ENCODE measurements at places on chromosomes 3 and 15.

DNA sequence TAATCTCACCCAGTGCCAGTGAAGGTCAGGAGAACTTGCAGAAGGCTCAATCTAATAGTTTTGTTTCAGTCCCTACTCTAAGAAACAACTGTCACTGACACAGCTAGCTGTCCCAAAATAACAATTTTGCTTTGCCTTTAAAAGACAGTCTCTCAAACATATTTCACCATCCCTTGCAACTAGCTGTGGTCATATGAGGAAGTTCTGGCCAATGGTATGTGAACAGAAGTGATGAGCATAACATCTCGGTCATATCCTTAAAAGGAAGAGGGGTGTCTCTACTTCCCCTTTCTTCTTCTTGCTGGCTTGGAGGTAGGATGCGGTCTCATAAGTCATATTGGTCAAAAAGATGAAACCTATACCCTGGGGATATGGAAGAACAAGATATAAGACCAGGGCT is 198.1 kb downstream of the NEK10 start:
- no peak for DNase-seq

GRCh38 chr3:121648219-121648958 is 12.3 kb downstream of the HCLS1 start:
- DNase-seq: no peak

DNA sequence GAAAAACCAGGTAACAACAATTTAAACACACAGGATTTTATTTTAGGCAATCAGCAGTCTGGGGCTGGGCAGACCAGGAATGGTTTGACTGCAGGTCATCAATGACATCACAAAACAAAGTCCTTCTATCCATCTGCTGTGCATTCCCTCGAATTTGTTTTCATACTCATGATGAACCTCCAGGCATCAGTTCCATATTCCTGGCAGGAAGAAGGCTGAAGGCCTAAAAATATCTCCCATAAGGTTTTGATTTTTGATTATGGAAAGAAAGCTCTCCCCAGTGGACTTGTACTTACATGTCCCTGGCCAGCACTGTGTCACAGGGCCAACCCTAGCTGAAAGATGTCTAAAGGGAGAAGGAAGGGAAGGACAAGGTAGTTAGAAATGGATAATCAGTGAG is 107.4 kb downstream of the PEAK1 start:
- DNase-seq: no peak

- no peak for DNase-seq
These were observed 83.9 kb upstream of the MYO5C start for GRCh38 chr15:52379395-52380106.

GRCh38 chr15:90873998-90874605 is 5.7 kb downstream of the FURIN start:
- DNase-seq: no peak

GRCh38 chr15:77599899-77600298 is 32.8 kb downstream of the LINGO1 start:
- DNase-seq: no peak

DNA sequence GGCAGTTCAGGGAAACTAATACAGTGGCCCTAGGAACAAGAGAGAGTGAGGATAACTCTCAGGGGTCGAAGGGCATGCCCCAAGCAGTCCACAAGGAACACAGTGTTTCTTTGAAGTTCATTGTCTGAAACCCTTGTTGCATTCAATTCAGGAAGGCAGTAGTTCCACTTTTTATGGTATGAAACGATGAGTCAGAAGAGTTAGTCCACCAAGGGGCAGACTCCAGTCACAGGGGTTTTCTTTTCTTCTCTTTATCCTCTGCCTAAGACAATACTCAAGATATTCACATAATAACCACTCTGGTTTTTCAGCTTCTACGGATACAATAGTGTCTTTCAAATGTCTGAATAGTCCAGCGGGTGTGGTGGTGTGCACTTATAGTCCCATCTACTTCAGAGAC is 23.7 kb upstream of the TICRR start:
- no peak for DNase-seq

GRCh38 chr15:76107169-76107568 is 47.4 kb downstream of the TMEM266 start:
- no peak for DNase-seq

GRCh38 chr15:57061696-57062095 is 143.3 kb downstream of the TCF12 start:
- no peak for DNase-seq

- no peak for DNase-seq
These were observed 249.5 kb upstream of the AZI2 start for GRCh38 chr3:28598165-28598564.

- no peak for DNase-seq
These were observed 53.9 kb upstream of the MELTF start for GRCh38 chr3:197083486-197083885.

DNA sequence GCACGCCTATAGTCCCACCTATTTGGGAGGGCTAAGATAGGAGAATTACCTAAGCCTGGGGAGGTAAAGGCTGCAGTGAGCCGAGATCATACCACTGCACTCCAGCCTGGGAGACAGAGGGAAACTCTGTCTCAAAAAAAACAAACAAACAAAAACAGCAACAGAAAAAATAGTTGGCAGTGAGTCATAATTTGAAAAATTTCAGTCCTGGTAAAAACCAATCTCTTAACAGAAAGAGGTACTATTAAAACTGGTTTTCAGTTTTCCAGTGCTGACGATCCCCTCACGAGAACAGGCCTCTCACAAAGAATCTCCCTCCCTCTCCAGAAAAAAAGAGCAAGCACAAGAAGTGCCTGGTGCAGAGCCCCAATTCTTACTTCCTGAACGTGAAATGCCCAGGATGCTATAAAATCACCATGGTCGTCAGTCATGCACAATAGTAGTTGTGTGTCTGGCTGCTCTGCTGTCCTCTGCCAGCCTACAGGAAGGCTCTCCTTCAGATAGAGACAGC is 22.8 kb upstream of the MAP4 start:
- no peak for DNase-seq

DNA sequence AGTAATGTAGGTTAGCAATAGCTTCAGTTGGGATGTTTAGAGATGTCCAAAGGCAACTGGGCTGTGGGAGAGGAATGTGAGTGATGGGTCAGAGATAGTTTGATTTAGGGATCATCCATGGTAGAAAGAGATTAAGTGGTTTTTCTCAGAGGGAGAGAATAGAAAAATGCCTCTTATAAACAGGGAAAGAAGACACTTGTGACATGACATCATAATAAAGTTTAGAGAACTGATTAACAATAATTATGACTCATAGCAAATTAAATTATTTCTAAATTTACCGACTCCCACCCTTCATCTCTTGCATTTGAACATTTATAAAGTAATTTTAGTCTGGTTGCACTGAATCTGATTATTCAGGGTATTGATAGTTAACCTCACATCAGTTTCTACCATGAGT is 145.1 kb downstream of the CDIN1 start:
- DNase-seq: no peak

- no peak for DNase-seq
These were observed 497.7 kb upstream of the THBS1 start for GRCh38 chr15:39083213-39083612.

DNA sequence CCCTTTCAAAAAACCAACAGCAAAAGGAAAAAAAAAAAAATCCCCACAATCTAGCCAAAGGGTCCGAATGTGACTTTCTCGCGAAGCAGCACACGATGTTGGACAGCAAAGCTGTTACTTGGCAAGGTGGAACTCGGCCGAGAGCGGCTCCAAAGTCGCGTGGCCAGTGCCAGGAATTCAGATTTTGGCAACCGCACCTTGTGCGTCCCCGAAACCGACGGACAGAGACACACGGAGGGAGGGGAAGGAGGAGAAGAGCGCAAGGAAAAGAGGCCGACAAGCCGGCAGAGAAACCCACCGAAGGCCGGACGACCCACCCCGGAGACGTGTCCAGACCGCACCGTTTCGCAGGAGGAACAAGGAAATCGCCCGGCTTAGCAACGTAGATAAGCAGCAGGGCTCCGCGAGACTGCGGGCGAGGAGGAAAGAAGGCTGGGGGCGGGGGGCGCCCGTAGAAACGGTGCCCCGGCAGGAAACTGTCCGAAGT is 517.3 kb downstream of the MECOM start:
- DNase-seq: no peak

GRCh38 chr15:76330080-76330680 is 6.4 kb upstream of the ISL2 start:
- no peak for DNase-seq

DNA sequence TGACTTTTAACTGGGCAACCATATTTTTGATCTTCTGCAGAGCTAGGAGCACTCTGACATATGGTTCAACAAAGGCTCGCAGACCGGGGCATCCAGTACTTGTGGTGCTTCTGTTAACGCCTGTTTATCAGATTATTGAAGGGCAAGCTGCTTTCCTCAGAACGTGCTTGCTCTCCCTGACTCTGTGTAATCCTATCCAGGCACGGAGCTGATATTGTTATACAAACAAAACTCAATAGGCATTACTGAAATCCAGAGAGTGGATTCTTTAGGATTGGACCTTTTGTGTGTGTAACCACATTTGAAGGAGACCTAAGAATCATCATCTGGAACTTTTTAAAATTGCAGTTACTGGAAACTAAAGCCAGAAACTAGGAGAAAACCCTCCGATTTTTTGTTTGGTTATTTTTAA is 246.5 kb downstream of the PTPRG start:
- no peak for DNase-seq

GRCh38 chr3:123652342-123652984 is 67.6 kb upstream of the HACD2 start:
- DNase-seq: no peak

DNA sequence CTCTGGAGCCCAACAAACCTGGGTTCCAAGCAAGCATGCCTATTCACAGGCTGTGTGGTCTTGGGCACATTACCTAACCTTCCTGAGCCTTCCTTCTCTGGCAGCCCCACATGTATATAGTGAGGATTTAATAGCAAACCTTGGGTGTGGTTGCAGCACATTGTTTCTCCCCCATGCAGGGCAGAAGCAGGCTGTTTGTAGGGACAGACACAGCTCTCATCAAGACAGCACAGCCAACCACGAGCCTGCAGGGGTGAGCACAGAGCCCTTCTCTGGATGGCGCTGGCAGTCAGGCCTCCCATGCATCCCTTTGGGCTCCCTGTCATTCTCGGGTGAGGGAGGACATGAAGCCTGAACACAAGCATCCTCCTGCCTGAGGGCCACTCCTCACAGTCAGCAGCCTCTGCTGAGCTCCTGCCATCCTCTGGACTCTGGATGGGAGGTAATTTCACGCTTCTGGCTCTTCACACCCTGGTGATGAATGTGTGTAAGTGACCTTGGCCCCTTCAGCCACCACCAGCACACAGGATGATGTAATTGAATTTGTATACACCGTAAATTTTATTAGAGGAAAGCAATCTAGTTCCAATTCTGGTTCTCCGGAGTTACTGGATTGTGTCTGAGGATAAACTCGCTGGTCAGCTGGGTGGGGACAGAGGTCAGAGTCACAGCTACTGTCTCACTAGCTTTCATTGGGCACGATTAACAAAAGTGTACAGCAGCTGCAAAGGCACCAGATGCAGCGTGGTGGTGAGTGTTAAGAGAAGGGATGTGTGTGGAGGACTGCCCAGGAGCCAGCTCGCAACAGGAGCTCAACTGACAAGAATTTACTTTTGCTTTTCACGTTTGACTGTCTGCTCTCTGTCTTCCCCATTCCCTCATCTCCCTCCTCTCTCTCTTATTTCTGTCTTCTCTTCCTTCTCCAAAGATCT is 118.1 kb downstream of the CLSTN2 start:
- no peak for DNase-seq

GRCh38 chr3:190521998-190522397 is 8.1 kb downstream of the IL1RAP start:
- DNase-seq: no peak

GRCh38 chr15:51647128-51647562 is 24.6 kb upstream of the DMXL2 start:
- no peak for DNase-seq

GRCh38 chr3:172659246-172660002 is 51.4 kb downstream of the NCEH1 start:
- DNase-seq: no peak

GRCh38 chr3:40312661-40313226 is 3.2 kb downstream of the EIF1B start:
- no peak for DNase-seq

- no peak for DNase-seq
These were observed 665 bp downstream of the GATM start for GRCh38 chr15:45377609-45378148.

DNA sequence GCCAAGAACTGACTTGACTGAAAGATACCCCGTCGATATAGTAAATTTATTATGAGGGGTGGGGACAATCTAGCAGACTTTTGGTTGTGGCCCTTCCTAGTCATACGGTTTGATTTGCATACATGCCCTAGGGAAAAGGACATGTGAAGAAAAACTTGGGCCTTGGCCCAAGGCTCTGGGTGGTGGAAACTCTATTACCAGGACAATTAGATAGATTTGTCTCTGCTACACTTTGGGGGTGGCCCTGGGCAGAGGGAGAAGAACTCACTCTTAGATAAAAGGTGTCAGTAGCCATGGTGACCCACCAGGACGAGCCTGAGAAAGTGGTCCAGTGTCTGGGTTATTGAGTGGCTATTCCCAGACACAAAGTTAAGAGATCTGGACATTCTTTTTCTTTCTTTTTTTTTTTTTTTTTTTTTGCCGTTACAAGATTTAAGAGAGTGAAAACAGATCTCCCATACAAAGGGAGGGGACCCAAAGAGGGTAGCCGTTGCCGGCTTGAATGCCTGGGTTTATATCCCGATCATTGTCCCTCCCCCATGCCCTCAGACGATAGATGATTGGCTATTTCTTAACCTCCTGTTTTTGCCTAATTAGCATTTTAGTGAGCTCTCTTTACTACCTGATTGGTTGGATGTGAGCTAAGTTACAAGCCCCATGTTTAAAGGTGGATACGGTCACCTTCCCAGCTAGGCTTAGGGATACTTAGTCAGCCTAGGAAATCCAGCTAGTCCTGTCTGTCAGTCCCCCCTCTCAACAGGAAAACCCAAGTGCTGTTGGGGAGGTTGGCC is 96.4 kb upstream of the SMAD3 start:
- no peak for DNase-seq

GRCh38 chr3:125054449-125055329 is 1.1 kb downstream of the HEG1 start:
- no peak for DNase-seq

DNA sequence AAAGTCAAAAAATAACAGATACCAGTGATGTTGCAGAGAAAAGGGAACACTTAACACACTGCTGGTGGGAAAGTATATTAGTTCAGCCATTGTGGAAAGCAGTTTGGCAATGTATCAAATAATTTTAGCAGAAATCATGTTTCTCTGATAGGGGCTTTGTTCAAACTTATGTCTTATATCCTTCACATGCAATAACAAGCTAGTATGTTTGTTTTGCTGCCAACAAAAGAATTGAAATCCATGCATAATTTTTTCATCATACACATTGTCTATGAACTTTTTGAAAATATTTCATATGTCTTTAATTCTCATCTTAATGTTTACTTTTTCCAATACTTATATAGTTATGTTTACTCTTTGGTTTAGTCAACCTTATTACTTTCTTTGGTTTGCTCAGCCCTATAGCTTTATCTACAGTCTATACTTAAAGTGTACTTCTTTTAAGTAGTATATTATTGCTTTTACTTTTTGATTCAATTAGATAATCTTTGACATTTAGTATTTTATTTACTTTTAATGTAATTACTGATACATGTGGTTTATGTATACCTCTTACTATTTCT is 639.6 kb upstream of the CBLB start:
- no peak for DNase-seq

- DNase-seq: no peak
These were observed 3.0 kb upstream of the MAP1A start for GRCh38 chr15:43514241-43515057.
